ENCODE measurements at places on chromosomes 5 and 9. TPM values are rescaled to one million over a fixed set of nuclear protein-coding genes. Genes with fewer than 3 reads are reported as not detected.

The TMEM171 gene
- total RNA-seq: not detected

GRCh38 chr5:173715607-173716006 lies 99.2 kb upstream of the BOD1 start:
- no peaks in the 10 kb centered on the region for H3K27me3 ChIP-seq
- no peak overlapping the region for H3K4me3 ChIP-seq
- peaks cover 4% of the 10 kb centered on the region for H3K4me1 ChIP-seq
- H3K36me3 ChIP-seq: no peaks in the 10 kb centered on the region
- no peak for DNase-seq

DNA sequence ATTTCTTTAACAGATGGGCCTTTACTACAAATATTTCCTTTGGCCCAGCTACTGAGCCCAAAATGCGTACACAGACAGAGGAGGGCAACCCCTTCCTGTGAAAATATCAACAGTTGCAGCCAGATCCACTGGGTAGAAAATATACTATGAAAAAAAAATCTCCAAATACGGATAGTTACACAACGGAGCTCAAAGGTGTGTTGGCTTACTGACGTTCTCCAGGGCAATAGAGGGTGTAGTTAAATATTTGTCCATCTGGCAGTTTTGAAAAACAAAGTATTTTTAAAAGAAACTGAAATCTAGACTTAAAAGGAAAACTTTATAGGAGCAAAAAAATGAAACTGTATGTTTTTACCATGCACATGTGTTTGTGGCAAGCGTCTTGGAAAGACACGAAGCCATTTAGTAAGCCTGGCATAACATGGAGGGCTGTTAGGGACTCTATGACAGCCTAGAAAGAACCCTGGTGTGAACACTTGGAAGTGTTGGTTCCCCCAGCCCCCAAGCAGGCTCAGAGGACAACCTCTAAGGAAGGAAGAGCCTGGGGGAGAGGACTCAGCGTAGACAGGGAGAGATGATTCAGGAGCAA lies 157.8 kb upstream of the TRPM3 start:
- H3K4me3 ChIP-seq: no peak overlapping the region
- no peaks in the 10 kb centered on the region for H3K4me1 ChIP-seq
- DNase-seq: no peak
- no peak overlapping the region for H3K27ac ChIP-seq
- peaks cover 8% of the 10 kb centered on the region for H3K27me3 ChIP-seq

DNA sequence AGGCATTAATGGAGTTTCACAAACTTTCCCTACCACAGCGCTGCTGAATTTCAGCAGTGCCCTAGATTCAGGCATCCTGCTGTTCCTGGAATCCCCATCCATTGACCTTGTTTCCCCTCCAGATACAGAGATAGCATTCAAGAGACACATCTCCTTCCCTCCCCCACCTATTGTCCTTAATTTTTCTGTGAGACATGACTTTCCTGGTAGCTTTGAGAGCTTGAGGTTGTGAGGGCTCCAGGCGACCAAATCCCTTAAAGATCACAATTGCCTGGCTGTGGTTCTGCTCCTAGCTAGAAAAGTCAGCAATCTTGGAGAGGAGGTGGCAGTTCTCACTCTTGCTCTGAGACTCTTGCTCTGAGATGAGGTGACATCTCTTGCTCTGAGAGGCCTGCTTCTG lies 48.0 kb downstream of the PRR16 start:
- no peaks in the 10 kb centered on the region for H3K27me3 ChIP-seq
- no peaks in the 10 kb centered on the region for H3K36me3 ChIP-seq
- H3K4me1 ChIP-seq: peaks cover 12% of the 10 kb centered on the region
- no peak for DNase-seq
- no peak overlapping the region for H3K4me3 ChIP-seq

DNA sequence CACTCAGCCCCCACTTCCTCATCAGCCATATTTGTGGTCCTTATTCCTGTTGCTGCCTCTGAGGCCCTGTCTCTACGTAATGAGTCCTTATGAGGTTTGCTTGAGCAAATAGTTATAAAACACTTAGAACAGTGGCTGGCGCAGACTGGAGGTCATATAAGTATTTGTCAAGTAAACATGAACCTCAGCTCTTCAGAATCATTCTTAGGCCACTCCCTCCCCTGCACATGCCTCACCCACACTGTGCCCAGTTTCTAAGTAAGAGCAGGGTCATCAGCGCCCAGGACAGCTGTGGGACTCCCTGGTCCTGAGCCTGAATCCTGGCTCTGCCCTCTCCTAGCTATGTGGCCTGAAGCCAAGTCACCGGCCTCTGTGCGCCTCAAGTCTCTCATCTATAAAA lies 4.0 kb downstream of the ST6GALNAC4 start:
- no peak for DNase-seq
- H3K27ac ChIP-seq: no peak overlapping the region
- H3K4me3 ChIP-seq: no peak overlapping the region

DNA sequence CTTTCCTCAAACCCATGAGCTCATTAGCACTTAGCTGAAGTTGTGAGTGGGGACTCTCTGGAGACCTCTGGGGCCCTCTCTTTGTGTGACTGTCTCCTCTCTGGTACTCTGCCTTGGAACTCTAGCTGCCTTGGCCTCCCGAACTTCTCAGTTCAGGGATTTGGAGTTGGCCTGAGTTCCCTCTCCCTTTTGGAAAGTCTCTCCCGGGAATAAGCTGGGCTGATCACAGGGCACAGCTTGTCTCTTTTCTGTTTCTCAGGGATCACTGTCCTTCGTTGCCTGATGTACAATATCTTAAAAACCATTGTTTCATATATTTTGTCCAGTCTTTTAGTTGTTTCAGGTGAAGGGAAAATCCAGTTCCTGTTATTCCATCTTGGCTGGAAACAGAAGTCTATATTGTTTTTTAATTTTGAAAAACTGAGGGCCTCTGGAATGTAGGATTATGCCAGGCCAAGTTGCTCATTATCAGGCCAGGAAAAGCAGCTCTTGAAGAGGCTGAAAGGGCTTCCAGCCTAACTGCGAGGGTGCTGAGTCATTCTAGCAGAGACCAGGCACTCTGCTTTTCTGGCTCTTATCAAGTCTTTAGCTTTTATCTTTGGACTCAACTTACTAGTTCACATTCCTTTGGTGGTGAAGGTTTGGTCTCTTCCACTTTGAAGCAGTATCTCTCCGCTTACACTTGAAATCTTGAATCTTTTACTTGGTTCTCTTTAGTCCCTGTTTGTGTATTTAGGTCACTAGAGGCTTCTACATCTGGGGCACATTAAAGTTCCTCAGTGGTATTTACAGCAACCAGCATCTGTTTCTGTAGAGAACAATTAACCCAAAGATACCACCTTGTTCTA lies 8.4 kb upstream of the RGS3 start:
- H3K4me3 ChIP-seq: no peak overlapping the region
- H3K27me3 ChIP-seq: no peaks in the 10 kb centered on the region
- peak overlapping the region; percentile 93 for H3K27ac ChIP-seq
- peaks cover 45% of the 10 kb centered on the region for H3K4me1 ChIP-seq
- H3K36me3 ChIP-seq: no peaks in the 10 kb centered on the region

The TOR4A gene
- total RNA-seq: 16.3 TPM

GRCh38 chr9:124869466-124869985 lies 7.6 kb downstream of the ARPC5L start:
- no peaks in the 10 kb centered on the region for H3K27me3 ChIP-seq
- DNase-seq: no peak
- peak overlapping the region; percentile 96 for H3K27ac ChIP-seq

DNA sequence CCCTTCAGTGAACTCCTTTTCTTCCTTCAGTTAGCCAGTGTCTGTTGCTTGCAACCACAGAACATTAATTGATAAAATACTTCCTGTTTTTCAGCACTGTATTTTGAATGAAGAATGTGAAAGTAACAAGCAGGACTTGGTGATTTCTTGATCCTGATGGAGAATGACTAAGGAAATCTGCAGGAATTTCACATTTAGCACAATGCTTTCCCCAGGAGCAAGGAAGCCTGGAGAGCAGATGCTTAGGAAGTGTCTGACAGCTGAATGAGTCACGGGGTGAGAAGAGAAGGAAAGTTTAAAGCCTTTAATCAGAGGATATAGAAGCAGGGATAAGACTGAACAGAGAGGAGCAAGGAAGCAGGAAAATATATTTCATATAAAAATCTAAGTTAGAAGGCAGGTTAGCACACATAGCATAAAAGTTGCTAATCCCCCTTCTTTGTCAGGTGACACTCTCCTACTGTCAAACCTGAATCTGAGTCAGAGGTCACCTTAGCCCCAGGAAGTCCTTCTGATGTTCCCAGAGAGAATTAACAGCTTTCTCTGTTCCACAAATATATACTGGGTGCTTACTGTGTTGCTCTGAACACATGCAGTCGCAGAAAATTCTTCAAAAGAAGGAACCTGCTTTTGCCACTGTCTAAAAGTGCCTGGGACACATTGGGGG lies 59.7 kb downstream of the GNA14 start:
- DNase-seq: no peak
- H3K27ac ChIP-seq: peak overlapping the region; percentile 33
- peaks cover 26% of the 10 kb centered on the region for H3K4me1 ChIP-seq
- no peak overlapping the region for H3K4me3 ChIP-seq
- no peaks in the 10 kb centered on the region for H3K27me3 ChIP-seq

GRCh38 chr5:124262991-124263571 lies 483.4 kb downstream of the ZNF608 start:
- H3K27me3 ChIP-seq: no peaks in the 10 kb centered on the region
- DNase-seq: no peak
- H3K4me3 ChIP-seq: no peak overlapping the region
- no peak overlapping the region for H3K27ac ChIP-seq
- H3K36me3 ChIP-seq: no peaks in the 10 kb centered on the region

GRCh38 chr9:105401651-105402050 lies 46.2 kb upstream of the FSD1L start:
- H3K4me1 ChIP-seq: no peaks in the 10 kb centered on the region
- DNase-seq: no peak
- no peak overlapping the region for H3K27ac ChIP-seq
- H3K4me3 ChIP-seq: no peak overlapping the region
- H3K36me3 ChIP-seq: no peaks in the 10 kb centered on the region
- H3K27me3 ChIP-seq: no peaks in the 10 kb centered on the region

The ITGA2 gene
- total RNA-seq: 0.80 TPM

DNA sequence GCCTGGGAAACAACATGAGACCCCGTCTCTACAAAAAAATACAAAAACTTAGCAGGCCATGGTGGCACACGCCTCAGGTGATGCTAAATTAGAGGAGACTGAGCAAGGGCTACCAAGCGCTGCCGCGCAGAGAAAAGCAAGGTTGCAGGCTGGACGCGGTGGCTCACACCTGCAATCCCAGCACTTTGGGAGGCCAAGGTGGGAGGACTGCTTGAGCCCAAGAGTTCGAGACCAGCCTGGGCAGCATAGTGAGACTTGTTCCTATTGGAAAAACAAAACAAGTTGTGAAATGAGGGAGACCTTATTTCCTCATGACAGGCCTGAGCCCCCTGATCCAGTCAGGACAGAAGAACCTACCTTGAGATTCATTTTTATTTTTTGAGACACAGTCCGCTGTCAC lies 11.5 kb downstream of the RNF44 start:
- no peak for DNase-seq
- H3K27ac ChIP-seq: no peak overlapping the region
- peaks cover 33% of the 10 kb centered on the region for H3K36me3 ChIP-seq

- H3K36me3 ChIP-seq: peaks cover 49% of the 10 kb centered on the region
- peak overlapping the region; percentile 71 for H3K4me3 ChIP-seq
- peak overlapping the region; percentile 100 for H3K27ac ChIP-seq
Observed at GRCh38 chr9:129138476-129139232, 27.4 kb downstream of the PTPA start.

The AMBP gene
- not detected for total RNA-seq

DNA sequence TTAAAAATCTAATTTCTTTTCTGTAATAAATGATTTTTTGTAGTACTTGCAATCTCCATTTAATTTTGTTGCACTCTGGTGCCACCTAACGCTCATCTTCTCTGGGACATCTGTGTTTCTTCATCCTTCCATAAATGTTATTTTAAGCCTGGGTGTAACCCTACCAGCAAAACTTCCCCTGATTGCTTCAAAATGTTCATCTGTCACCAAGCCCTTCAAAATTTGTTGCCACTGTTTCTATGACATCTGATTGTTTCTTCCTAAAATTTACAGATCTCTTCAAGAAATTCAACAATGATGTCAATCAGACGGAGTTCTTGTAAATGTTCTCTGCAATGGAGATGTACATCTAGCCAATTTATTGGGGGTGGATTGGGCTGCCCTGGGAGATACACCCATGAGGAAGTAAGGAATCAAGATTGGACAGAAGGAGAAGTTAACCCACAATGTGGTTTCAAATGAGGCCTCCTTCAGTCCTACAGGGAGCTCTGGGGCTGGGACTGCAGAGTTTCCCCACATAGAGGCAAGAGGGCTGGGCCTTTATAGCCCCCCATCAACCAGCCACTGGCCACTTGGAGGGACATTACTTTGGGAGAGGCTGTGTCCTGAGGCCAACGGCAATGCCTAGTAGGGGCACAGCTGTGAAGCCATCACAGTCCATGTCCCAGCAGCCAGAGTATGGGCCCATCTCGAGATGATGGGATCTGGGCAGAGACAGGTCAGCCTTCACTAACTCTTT lies 23.3 kb downstream of the MCTP1 start:
- no peaks in the 10 kb centered on the region for H3K4me1 ChIP-seq
- H3K36me3 ChIP-seq: no peaks in the 10 kb centered on the region
- H3K27me3 ChIP-seq: peaks cover 2% of the 10 kb centered on the region
- H3K27ac ChIP-seq: no peak overlapping the region
- no peak for DNase-seq

- H3K4me1 ChIP-seq: peaks cover 30% of the 10 kb centered on the region
- no peaks in the 10 kb centered on the region for H3K36me3 ChIP-seq
- H3K4me3 ChIP-seq: no peak overlapping the region
- no peak for DNase-seq
- no peaks in the 10 kb centered on the region for H3K27me3 ChIP-seq
Observed at GRCh38 chr9:38084556-38084880, 15.5 kb upstream of the SHB start.

GRCh38 chr9:124409410-124409809 lies 5.8 kb downstream of the PSMB7 start:
- H3K36me3 ChIP-seq: peaks cover 96% of the 10 kb centered on the region
- H3K4me1 ChIP-seq: peaks cover 15% of the 10 kb centered on the region
- H3K4me3 ChIP-seq: no peak overlapping the region
- H3K27ac ChIP-seq: no peak overlapping the region
- DNase-seq: no peak

- peaks cover 52% of the 10 kb centered on the region for H3K4me1 ChIP-seq
- no peaks in the 10 kb centered on the region for H3K36me3 ChIP-seq
- peaks cover 36% of the 10 kb centered on the region for H3K27me3 ChIP-seq
- H3K27ac ChIP-seq: no peak overlapping the region
- no peak for DNase-seq
Observed at GRCh38 chr9:136803551-136804508, 3.9 kb upstream of the RABL6 start.

DNA sequence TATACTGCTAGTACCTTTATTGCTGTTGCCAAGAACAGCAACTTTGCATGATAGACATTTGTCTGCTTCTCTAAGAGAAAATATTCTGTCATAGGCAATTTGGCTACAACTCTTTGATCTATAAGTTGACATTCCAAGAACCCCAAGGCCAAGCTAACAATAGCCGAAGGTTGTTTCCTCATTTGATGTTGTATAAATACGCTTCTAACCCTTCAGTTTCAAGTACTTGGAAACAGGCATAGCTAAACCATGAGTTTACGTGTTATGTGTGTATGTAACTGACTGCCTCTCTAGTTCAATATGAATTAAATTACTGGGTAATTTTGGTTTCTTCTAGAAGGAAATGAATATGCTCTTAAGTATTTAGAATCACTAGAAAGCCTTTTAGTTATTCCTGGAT lies 1034.0 kb downstream of the TLE4 start:
- H3K27ac ChIP-seq: no peak overlapping the region
- DNase-seq: no peak
- H3K4me3 ChIP-seq: no peak overlapping the region
- H3K4me1 ChIP-seq: no peaks in the 10 kb centered on the region
- no peaks in the 10 kb centered on the region for H3K36me3 ChIP-seq
- no peaks in the 10 kb centered on the region for H3K27me3 ChIP-seq

All from left ventricle myocardium inferior (tissue), 1 donor.